ENCODE measurements at places on chromosomes 13 and 19.

GRCh38 chr19:52101866-52102562, 6.4 kb upstream of the ZNF841 start:
- no peak for DNase-seq

DNA sequence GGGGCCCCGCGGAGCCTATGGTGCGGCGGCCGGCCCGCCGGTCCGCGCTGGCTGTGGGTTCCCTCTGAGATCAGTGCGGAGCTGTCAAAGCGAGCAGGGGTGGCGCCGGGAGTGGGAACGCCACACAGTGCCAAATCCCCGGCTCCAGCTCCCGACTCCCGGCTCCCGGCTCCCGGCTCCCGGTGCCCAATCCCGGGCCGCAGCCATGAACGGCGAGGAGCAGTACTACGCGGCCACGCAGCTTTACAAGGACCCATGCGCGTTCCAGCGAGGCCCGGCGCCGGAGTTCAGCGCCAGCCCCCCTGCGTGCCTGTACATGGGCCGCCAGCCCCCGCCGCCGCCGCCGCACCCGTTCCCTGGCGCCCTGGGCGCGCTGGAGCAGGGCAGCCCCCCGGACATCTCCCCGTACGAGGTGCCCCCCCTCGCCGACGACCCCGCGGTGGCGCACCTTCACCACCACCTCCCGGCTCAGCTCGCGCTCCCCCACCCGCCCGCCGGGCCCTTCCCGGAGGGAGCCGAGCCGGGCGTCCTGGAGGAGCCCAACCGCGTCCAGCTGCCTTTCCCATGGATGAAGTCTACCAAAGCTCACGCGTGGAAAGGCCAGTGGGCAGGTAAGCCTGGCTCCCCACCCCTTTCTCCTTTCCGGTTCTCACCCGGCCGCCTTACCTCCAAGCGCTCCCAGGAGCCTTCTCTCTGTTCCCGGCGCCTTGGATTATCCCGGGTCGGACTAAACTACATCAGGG, at the start of gene PDX1:
Gene PDX1, plus strand, starts transcription at position 67 of the 743 bp plus-strand sequence. Its CDS starts 139 bp downstream, at position 206.
- DNase-seq: no peak

- DNase-seq: no peak
These were observed 75.6 kb downstream of the MIPEP start for GRCh38 chr13:23813635-23814034.

DNA sequence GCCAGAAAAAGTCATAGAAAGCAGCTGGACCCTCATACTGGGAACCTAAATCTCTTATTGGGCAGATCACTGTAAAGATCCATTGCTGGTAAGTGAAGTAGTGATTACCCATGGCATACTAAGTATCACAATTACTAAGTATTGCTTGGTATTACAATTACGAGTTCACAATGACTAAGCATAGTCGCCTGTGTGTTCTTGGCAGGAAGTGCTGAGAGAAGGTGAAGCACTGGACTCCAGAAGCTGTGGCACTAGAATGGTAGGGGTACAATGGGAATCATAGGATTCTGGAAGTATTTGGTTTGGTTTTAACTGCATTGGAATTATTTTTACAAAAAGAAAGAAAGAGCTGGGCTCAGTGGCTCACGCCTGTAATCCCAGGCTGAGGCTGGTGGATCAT, 20.3 kb downstream of the LGALS16 start:
- peak; percentile 35 for DNase-seq

DNA sequence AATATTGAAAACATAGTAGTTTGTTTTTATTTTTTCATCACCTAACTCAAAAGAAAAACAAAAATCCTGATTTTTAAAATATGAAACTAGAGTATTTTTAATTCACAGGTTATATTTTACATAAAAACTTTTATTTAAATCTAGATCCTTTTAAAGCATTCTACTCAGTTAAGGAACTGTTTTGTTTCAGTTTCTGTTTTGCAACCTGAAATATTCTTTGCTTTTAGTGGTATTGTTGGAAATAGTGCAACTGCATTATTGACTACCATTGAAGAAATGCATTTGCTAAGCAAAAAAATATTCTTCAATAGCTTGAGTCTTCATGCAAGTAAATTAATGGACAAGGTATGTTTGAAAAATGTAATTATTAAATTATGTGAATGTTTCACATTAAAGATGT, 43.8 kb downstream of the COG6 start:
- no peak for DNase-seq
